ENCODE measurements at places on chromosomes 4 and X.

DNA sequence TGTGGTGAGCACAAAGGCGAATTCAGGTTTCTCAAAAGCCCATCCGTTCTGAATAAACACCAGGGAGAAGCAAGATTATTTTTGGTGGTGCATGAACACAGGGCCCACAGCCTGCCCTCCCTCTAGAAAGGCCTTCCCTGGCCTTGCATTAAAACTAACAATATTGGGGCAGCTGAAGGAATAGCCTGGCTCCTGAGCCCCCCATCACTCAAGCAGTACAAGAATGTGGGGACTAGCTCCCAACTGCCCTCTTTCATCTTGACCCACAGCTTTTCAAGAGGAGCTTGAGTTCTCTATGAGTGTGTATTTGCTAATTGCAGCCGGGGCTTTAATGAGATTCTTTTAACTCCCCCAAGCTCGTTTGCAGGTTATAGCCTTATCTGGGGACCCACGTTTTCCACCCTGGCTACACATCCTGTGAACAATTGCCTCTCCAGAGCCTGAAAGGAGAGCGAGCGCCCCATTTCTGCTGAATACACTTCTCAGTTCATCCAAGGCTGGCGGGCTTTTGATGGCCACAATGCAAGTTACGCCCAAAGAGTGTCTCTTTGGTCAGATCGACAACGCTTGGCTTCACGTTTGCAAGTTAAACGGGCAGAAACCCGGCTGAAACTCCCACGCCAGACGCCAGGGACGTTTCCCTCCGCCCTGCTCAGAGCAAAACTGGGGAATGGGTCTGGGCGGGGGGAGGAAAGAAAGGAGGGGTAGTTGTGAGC, 4.7 kb upstream of the GSX2 start:
- DNase-seq, result no peak

DNA sequence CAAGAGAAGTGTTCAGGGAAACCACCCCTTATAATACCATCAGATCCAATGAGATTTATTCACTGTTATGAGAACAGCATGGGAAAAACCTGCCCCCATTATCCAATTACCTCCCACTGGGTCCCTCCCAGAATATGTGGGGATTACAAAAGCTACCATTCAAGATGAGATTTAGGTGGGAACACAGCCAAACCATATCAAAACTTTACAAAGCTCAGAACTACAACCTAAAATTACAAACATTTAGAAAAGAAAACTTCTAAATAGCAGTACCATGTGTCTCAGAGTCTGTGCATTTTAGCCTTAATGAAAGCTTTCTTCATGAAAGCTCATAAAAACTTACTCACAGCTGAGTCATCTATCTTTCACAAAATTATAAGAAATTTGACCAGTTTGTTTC, 1442.8 kb upstream of the PCDH7 start:
- no peak for DNase-seq

DNA sequence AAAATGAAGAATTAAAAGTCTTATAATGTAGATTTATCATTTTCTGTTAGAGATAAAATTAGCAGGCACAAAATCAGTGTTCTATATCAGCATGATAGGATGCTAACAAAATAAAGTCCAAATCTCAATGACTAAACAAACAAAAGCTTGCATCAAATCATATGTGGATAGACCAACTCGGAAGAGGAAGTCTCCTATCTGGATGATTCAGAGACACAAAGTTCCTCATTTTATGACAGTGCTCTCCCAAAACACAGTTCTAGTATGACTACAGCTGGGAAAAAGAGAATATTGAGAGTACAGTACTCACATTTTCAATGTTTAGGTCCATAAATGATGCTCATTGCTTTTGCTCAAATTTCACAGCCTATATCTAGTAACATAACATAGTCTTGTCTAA, 376.1 kb upstream of the CTSO start:
- DNase-seq, result no peak

DNA sequence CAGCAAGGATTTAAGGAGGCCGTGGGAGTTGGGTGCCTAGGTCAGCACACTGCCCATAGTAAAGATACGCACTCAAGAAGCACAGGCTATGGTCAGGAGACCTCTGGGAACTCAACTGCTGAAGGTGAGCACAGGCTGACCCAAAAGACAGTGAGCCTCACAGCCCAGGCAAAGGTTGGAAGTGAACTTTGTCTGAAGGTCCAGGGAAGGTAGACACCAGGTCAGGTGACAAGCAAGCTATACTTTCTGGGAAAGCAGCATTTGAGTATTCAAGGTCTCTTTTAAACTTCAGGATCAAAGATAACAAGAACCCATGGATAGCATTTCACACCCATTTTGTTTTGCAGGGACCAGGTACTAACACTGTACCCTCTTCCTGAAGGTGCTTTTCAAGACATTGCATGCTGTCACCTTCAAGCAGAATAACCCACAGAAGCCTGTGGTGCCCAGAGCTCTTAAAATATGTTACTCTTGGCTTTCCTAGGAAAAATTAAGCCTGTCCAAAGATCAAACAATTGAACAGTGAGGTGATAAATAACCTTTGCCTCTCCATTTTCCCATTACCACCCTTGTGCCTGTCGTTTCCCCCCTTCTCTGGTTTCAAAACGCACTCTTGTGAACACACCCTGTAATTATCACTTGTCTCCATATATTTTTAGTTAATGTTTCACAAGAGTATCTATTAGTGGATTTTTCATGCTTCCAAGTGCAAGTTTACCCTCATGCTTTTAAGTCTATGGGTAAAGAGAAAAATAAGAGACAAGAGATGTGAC, 3.4 kb upstream of the S100G start:
- DNase-seq, result no peak
